ENCODE measurements at places on chromosomes 4 and X.

DNA sequence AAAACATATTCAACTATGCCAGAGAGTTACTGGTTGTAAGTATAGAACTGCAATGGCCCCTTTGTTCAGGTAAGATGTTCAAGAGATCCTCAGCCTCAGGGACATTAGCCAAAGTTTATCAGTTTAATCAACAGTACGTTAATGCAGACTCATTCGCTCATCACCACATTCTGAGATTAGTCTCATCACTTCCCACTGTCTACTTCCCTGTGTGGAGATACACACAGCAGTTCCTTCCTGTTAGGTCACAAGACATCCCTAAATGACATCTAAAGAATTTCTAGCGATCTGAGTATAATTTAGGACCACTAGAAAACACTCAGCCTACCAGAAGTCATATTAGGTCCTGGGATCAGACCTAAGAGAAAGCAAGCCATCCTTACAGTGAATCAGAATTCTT lies 10.4 kb downstream of the SLC10A7 start:
- DNase-seq, result no peak

GRCh38 chrX:108590496-108590895 lies 145.9 kb downstream of the IRS4 start:
- DNase-seq, result no peak

DNA sequence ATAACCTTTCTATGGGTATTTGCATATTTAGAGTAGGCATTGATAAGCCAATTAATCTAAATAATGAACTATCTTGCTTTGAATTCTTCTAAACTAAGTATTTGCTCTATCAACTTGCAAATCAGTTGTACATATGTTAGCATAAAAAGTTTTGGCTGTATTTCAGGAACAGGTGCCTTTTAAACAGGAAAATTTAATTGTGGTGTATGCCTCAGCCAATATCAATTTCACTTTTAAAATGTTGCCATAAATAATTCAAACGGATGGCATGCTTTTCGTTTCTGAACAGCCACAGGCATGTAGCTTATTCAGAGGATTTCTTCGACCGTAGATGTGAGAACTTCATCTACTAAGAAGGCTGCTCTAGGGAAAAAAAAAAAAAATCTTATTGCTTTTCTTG lies 99.9 kb downstream of the DCLK2 start:
- DNase-seq, result no peak

- DNase-seq, result peak; percentile 41
These were observed 10.4 kb downstream of the L1CAM start for GRCh38 chrX:153875391-153876111.

- no peak for DNase-seq
These were observed 53.8 kb downstream of the PACRGL start for GRCh38 chr4:20754036-20754435.

DNA sequence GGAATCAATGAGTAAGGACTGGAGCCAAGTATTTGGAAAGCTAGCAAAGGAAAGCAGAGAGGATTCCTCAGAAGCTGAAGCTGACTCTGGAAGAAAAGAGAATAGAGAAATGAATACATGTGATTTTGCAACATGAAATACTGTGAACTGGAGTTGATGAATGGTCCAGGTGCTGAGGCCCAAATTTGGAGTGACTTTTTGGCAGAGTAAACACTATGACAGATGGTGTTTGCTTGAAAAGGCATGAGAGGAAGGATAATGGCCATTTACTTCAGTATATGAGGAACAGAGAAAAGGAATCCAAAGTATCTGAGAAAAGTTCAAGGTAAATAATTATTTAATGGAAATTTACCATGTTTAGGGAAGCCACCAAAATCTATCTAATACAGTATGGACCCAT lies 236.7 kb downstream of the SLITRK2 start:
- DNase-seq, result no peak

GRCh38 chrX:97367125-97367524 lies 483.4 kb downstream of the RPA4 start:
- no peak for DNase-seq

DNA sequence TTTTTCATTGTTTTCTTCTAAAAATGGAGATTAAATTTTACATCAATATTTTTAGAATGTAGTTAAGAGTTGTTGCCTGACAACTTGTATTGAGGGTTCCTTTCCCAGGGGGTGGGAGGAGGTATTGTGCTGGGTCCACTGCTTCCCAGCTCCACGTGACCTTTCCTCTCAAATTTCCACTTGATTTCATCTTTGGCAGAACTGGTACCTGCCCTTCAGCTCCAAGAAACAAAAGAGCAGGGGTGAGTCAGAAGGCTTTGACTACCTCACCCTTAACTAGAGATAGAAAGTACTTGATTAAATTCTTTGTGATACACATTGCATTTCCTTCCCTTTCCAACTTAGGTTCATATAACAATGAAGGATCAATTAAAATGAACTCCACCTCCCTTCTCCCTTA lies 19.7 kb downstream of the TRIM2 start:
- no peak for DNase-seq

GRCh38 chrX:16785247-16786138 lies 773 bp upstream of the TXLNG start:
- DNase-seq, result no peak

All from activated gamma-delta T cell (primary cell).